ENCODE measurements at places on chromosomes 12 and 14.

DNA sequence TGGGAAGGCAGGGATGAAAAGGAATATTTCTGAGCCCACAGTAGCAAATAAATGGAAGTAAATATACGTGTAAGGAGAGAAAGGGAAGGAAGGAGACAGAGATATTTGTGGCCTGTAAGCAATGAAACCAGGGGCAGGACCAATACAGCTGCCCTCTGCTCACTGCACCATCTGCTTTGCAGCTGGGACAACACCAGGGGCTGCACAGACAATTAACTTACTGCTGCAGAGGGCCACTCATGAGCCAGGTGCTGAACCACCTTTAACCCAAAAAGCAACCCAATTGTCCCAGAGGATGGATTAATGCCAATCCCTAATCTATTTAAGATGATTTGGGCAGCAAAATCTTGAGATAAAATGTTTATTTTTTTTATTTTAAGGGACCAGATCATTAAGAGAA, 30.6 kb upstream of the TMX1 start:
- no peak for DNase-seq

GRCh38 chr14:72560331-72560730, 333.6 kb downstream of the DPF3 start:
- DNase-seq, result no peak

GRCh38 chr14:100696590-100696989, 30.1 kb upstream of the DLK1 start:
- DNase-seq, result no peak

DNA sequence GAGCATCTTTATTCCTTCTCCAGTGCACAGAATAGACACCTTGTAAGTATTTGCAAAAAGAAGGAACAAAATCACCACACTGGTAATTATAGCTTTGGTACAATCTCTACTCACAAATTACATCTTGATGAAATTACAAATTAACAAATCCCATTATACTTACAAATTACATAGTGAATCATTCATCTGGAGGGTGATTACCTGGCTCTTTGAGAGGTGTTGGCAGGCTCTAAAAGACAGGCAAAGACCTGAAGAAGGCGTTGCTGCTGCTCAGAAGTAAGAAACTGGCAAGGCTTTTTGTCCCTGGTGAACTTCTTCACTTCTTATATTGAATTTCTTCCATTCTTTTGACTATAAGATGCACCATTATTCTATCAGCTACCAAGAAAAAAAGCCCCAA, 21.7 kb upstream of the LMNTD1 start:
- no peak for DNase-seq

- DNase-seq, result no peak
Observed at GRCh38 chr12:67415473-67415872, 146.3 kb downstream of the CAND1 start.

- no peak for DNase-seq
Observed at GRCh38 chr14:33016613-33017012, 77.9 kb downstream of the NPAS3 start.
